Upper lobe of left lung (tissue), 6 donors: ENCODE measurements at places on chromosomes 7 and 10. TPM values are rescaled to one million over a fixed set of nuclear protein-coding genes. Genes with fewer than 3 reads are reported as not detected.

- DNase-seq, result no peak
These were observed 9.5 kb downstream of the SEMA3D start for GRCh38 chr7:85177316-85177715.

DNA sequence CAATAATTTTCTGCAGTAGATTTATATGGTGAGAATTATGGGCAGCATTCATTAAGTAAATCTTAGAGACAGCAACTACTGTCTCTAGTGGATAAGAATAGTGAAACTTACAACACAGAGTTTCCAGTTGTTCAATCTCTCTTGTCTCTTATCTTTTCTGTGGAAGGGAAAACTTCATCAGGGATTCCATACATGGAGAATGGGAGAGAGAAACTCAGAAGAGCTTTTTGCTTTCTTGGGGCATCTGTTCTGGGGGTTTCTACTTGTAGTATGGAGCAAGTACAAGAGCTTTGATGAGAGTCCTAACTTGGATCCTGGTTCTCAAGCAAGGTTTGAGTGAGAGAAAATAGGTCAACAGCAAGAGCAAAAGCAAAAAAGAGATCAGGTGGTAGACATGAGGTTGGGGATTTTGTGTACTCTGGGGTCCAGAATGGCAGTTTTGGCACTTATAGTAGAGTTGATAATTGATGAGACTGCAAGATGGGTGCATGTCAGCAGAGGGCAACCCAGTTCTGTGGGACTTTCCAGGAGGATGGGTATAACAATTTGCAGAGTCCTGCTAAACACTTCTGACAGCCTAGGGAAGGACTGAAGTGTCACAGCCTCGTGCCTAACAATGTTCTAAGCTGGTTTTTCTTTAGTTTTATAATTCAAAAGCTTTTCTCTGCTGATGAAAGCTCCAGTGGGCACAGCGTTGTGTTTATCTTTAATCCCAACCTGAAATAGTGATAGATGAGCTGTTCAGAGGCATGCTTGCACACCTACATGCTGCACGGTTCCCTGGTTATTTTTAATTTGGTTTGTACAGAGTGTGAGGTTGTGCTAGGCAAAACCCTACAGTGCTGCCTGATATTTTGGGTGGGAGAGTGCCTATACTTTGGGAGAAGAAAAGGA lies 32.0 kb upstream of the STRIP2 start:
- no peak for DNase-seq

NPFFR1 gene
- total RNA-seq, result 0.15 TPM

IL6 gene
- 1.6 TPM for total RNA-seq

GRCh38 chr7:28395831-28396230 lies 16.5 kb upstream of the CREB5 start:
- no peak for DNase-seq

- DNase-seq, result no peak
These were observed 613.1 kb downstream of the SUGCT start for GRCh38 chr7:40747856-40748255.

PDIA4 gene
- 160 TPM for total RNA-seq

ZNF518A gene
- 4.7 TPM for total RNA-seq

DNA sequence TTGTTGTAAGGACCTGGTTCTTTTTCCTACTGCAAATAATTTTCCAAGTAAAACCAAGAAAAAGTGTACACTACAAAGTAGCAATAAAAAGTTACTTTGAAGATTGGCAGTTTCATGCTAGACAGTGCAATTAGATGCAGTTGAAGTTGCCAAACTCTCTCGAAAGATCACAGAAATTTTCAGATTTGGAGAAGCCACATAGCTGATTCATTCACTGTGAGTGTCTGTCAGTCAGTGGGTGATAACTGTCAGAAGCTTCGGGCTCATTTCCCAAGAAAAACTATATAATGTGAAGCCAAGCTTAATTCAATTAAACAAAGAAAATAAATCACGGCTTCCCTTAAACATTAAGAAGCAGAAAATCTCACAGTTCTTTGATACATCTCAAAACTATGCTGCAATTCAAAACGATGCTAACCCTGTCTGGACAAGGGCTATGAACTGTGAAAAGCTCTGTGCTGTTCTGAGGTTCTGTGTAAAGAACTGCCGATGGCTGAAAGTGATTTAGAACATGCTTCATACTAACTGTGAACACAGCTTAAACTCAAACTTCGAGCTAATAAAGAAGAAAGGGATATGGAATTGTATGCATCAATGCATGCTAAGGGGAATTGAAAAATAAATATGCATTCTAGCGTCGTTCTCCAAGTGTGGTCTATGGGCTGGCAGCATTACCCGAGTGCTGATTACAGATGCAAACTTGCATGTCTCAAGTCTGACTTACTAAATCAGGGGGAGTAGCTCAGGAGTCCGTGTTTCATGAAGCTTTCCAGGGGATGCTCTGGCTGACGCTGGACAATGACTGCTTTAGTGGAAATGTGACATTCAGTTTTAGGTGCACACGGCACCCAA lies 557.4 kb downstream of the CALN1 start:
- DNase-seq, result no peak

CABCOCO1 gene
- 2.1 TPM for total RNA-seq

GRCh38 chr10:87882555-87883294 lies 19.3 kb downstream of the PTEN start:
- DNase-seq, result no peak

KIF20B gene
- 5.6 TPM for total RNA-seq

DNA sequence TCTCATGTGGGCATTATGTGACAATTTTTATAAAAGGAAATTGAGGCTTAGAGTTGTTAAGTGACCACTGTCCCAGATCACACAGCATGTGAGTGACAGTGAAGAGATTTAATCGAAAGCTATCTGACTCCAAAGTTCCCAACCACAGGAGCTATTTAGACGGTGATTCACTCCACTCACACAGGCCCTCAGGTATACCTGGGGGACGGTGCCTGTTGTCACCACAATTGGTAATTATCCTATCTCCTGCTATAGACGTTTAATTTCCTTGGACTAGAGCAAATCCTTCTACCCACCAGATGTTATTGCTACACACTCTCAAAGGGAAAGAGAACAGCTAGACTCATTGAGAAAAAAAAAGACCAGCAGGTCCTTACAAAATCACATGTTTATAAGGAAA lies 145.5 kb downstream of the KLF6 start:
- no peak for DNase-seq

DNA sequence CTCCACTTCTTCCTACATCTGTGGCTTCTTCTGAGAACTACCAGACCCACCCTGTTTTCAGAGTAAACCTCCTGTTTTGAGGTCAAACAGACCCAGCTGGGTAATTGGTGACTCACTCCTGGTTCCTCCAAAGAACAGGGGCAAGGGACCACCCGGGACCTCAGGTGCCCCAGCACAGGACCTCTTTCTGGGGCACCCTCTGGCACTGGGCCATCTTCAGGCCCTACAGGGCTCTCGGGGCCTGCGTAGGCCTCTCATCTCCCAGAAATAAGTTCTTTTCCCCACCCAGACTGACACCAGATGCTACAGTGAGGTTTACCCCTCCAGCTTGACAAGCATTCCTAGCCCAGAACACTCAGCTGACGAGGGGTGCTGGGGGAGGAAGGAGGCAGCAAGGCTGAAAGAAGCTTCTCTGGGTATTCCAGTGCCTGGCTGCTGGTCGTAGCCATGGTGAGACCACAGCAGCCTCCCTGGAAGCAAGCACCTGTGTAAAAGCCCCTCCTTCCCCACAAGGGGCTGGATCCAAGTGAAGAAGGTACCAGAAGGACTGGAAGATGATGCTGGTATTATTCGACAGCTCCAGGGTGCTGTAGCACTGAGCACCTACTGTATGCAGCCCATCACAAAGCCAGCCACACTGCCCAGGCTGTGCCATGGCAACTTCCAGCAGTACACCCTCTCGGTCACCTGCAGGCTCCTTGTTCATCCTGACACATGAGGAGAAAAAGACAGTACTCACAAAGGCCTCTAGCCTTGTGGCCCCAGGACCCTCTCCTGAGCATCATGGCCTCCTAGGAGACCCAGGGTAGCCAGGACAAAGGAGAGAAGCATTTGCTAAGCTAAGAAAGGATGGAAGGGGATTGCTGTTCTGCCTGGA lies 47.4 kb downstream of the ALOX5 start:
- DNase-seq, result no peak

GRCh38 chr10:123724747-123725146 lies 58.6 kb downstream of the GPR26 start:
- DNase-seq, result no peak
